ENCODE measurements at places on chromosomes 12 and 14.

- DNase-seq, result no peak
Observed at GRCh38 chr12:11824736-11825135, 175.3 kb downstream of the ETV6 start.

GRCh38 chr12:23041774-23042173 is 416.8 kb downstream of the ETNK1 start:
- no peak for DNase-seq

- DNase-seq, result no peak
Observed at GRCh38 chr12:121154793-121155375, 22.2 kb downstream of the P2RX7 start.

- DNase-seq, result peak; percentile 79
Observed at GRCh38 chr12:81257947-81258551, 180.2 kb downstream of the ACSS3 start.

DNA sequence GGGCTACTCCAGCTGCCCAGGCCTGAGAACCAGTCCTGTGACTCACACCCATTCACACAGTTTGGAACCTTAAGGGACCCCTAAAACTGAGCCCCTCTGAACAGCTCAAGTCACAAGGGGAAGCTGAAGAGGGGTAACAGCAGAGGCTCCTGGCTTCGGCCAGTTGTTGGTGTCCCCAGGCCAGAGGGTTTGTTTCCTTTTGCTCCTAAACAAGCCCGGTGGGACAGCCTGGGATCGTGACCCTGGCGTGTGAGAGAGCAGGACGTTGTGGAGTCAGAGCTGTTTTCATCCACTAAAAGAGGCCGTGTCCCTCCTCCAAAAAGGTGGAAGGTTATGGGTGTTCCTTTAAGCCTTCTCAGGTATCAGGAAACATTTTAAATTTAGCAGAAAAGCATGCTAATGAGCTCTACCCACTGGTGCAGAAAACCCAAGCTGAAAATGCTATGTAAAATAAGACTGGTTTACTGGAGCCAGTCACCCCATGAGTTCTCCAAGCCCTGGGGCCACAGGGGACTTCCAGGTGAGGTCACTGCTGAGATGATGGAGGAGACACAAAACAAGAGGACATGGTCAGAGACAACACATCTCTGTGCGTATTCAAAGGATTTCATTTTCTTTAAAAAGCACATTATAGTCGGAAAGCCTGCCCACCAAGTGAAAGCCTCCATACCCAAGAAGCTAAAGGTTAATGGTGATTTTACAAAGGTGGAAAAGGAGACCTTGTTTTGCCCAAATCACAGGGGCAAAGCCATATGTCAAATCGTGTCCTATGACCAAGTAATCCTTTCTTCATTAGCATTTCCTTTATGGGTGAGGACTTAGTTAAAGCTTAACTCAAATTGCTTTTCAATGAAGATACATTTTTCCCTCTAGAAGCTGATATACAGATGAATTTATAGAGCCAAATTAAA is 14.1 kb downstream of the PRKAB1 start:
- no peak for DNase-seq

DNA sequence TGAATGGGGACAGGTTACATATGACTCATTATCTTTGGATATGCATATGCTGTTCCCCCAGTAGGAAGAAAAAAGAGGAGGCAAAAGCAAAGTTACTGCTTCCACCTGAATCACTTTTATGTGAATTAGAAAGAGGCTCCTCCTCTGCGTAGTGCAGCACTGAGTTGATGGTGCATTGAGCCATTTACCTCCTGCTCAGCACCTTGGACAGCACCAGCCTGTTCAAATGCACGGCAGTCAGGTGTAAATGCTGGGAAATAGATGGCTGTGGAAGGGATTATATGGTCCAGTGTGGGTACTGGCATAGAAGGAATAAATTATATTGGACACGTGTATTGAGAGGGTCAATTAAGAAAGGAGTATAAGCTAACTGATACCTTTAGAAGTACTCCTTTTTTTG is 541.9 kb upstream of the SEL1L start:
- no peak for DNase-seq

DNA sequence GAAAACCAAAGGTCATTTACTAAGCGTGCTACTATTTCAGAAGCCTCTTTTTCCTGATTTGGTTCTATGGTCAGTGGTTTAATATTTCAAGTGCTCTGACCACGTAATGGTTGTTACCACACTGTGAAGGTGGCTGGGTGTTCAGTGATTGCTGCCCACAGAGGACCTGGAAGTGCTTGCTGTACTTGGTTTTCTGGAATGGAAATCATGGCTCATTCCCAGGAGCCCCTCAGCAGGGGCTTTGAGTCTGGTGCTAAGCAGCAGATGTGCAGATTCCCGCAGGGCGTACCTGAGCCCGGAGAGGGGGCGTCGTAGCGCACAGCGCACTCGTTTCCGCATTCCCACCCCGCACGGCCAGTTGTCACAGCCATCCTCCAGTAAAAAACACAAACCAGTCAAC is 50.5 kb downstream of the TRAF3 start:
- DNase-seq, result no peak

GRCh38 chr12:93180566-93180965 is 197.2 kb upstream of the NUDT4 start:
- no peak for DNase-seq

DNA sequence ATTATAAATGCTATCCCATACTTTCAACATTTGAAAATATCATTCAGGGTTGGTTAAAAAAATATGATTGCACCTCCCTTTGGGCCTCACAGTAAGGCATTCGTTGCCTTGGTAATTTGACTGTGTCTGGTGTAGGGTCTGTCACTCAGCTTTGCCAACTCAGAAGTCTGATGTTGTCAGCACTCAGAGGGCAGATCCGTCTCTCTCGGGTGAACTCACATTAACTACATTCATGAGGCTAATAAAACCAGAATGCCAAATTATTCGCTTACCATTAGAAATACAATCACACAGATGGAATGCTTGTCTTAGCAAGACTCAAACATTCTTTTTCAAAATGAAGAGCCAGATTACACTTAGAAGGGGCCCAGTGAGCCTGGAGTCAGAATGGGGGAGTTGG is 53.0 kb downstream of the NPAS3 start:
- no peak for DNase-seq

DNA sequence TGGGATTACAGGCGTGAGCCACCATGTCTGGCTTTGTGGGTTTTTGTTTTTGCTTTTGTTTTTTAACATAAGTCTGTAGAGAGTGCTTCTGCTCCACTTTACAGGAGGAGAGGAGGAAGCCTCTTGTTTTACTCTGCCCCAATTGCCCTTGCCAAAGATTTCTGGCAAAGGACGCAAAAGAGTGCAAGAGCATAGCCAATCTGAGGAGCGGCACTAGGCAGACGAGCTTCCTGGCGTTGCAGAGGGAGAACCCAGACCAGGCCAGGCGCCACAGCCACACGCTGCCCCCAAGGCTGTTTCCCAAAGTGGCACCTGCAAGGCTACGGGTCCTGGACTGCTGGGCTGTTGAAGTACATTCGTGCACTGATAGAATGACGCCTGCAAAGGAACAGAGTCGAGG is 96.2 kb downstream of the BBS10 start:
- no peak for DNase-seq

GRCh38 chr14:106691601-106692291 is 1165.4 kb downstream of the TMEM121 start:
- no peak for DNase-seq

- DNase-seq, result no peak
Observed at GRCh38 chr12:87020071-87020470, 763.9 kb upstream of the MGAT4C start.

DNA sequence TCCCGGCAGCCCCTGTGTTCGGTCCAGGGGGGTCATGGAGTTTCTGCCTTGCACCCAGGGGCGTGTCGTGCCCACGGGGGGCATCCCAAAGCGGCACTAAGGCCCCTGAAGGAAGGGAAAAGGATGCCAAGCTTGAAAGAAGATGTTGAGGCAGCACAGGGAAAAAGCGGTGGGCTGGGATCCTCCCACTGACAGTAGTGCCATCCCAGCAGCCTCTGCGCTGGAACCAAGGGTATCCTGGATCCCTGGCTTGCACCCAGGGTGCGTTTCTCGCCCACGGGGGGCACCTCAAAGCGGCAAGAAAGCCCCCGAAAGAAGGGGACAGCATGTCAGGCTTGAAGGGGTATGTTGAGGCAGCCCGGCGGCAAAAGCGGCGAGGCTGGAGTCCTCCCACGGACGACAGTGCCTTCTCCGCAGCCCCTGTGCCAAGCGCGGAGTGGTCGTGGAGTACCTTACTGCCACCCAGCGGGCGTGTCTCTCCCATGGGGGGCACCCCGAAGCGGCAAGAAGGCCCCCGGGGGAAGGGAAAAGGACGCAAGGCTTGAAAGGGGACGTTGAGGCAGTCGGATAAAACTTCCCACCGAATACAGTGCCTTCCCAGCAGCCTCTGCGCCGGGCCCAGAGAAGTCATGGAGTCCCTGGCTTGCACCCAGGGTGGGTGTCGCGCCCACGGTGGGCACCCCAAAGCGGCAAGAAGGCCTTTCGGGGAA is 164.4 kb upstream of the ALG10B start:
- no peak for DNase-seq

DNA sequence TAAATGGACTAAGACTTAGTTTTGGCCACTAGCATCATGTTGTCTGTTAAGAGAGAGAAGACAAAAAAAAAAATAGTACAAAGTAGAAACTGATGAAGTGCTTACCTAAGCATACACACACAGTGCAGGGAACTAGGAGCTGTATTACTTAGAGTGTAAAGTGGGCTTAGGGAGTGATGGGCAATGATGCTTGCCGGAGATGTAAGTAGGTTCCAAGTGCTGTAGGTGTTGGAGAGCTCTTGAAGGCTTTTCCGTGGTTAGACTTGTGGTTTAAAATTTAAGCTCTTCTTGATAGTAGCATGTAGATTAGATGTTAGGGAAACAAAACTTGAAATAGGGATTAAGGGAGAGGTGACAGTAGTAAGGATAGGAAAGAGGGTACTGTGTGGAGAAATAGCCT is 34.7 kb downstream of the MIA2 start:
- DNase-seq, result no peak

DNA sequence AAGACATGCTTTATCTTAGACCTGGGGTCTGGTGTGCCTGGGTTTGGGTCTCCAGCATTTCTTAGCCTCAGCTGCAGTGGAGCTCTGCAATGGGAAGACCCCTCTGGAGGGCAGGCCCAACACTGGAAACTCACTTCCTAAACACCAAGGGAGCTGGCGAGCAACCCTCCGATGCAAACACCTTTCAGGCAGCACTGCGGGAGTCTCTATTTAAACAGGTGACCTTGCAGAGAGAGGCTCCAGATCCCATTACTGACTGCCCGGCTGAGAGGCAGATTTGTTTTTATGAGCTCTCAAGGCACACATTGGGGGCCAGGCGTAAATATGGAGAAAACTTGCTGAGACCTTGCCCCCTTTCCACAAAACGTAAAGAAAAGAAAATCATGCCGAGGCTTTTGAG is 195.5 kb downstream of the PAX9 start:
- DNase-seq, result peak; percentile 57

- DNase-seq, result no peak
Observed at GRCh38 chr12:95371571-95371970, 102.4 kb upstream of the METAP2 start.

DNA sequence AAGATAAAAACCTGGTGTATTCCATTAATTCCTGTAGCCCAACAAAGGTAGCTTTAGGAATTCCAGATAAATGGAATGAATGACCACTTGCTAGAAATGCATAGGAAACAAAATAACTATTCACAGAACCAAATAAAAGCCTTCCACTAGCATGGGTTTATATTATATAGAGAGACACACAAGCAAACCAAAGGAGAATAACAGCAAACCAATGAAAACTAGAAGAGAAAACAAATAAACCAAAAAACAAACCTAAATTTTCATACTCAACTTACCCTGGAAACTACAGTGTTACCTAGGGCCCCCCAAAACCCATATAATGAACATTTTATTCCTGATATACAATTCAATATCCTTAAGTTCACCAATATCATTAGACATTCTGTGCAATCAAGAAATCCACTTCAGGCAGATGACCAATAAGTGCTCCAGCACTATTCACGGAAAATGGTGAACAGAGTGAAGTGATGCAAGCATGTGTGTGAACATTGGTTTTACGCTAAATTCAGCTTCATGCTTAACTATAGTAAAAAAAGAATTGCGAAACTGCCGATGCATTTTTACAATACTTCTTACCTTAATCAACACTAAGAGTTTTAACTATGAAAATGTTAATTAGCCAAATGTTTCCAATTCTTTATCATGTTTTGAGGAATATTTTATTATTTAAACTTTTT is 1108.4 kb upstream of the TMEM132C start:
- no peak for DNase-seq

DNA sequence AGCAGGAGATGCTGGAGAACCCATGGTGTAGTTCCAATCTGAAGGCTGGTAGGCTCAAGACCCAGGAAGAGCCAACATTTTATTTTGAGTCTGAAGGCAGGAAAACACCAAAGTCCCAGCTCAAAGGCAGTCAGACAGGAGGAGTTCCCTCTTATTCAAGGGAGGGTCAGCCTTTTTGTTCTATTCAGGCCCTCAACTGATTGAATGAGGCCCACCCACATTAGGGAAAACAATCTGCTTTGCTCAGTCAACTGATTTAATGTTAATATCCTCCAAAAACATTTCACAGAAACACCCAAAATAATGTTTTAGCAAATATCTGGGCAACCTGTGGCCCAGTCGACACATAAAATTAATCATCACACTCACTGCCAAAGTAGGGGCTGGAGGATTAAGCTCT is 130.8 kb downstream of the LMNTD1 start:
- no peak for DNase-seq

- DNase-seq, result no peak
Observed at GRCh38 chr12:57800965-57801364, 17.6 kb downstream of the AVIL start.

- no peak for DNase-seq
Observed at GRCh38 chr12:109554761-109555160, 18.5 kb downstream of the MMAB start.

- DNase-seq, result no peak
Observed at GRCh38 chr14:100388103-100389054, 65.2 kb downstream of the SLC25A47 start.

DNA sequence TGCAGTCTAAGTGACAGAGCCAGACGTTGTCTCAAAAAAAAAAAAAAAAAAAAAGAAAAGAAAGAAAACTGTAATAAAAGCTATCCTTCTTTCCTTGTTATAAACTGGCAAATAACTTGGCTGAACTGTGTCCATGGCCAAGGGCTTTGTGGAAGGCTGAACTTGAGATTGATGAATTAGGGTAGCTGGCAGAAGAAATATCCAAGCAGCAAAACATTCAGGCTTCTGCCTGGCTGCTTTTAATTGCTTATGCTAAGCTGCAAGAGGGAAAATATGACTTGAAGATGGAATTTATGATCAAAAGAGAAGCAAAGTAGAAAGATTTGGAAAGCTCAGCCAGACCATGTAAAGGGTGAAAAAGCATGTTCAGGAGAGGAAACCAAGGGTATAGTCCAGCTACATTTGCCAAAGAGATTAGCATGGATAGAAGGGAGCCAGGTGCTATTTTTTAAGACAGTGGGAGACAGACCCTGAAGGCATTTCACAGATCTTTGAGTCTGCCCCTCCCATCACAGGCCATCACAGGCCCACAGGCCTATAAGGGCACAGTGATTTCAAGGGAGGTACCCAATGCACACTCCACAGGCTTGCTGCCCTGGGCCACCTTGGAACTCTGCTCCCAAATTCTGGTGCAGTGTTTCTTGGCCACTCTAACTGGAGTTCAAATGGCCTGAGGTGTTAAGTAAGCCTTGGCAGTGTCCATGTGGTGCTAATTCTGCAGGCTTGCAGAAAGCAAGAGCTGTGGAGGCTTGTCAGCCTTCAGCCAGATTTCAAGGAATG is 226.0 kb downstream of the AEBP2 start:
- DNase-seq, result no peak
